ENCODE measurements at places on chromosomes 13 and 19.

DNA sequence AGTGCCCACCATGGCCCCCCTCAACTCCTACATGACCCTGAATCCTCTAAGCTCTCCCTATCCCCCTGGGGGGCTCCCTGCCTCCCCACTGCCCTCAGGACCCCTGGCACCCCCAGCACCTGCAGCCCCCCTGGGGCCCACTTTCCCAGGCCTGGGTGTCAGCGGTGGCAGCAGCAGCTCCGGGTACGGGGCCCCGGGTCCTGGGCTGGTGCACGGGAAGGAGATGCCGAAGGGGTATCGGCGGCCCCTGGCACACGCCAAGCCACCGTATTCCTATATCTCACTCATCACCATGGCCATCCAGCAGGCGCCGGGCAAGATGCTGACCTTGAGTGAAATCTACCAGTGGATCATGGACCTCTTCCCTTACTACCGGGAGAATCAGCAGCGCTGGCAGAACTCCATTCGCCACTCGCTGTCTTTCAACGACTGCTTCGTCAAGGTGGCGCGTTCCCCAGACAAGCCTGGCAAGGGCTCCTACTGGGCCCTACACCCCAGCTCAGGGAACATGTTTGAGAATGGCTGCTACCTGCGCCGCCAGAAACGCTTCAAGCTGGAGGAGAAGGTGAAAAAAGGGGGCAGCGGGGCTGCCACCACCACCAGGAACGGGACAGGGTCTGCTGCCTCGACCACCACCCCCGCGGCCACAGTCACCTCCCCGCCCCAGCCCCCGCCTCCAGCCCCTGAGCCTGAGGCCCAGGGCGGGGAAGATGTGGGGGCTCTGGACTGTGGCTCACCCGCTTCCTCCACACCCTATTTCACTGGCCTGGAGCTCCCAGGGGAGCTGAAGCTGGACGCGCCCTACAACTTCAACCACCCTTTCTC is 8.2 kb downstream of the FOXA3 start:
- no peak for DNase-seq

- no peak for DNase-seq
These were observed 239.4 kb downstream of the DCLK1 start for GRCh38 chr13:35891507-35892441.

DNA sequence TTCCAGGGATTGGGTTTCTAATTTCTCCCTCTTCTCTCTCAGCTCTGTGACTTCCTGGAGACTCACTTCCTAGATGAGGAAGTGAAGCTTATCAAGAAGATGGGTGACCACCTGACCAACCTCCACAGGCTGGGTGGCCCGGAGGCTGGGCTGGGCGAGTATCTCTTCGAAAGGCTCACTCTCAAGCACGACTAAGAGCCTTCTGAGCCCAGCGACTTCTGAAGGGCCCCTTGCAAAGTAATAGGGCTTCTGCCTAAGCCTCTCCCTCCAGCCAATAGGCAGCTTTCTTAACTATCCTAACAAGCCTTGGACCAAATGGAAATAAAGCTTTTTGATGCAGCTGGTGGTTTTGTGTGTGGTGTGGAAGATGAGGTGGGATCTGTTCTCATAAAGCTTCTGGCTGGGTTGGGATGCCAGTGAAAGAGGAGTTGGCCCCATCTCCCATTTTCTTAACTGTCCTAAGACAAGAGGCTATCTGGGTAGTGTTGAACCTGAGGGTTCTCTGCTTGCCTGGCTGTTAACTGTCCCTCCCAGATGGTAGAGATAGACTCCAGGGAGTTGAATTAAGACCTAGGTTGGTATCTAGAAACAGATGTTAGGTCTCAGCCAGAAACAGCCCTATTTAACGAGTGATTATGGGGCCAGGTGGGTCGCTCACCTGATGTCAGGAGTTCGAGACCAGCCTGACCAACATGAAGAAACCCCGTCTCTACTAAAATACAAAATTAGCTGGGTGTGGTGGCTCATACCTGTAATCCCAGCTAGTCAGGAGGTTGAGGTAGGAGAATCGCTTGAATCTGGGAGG is 1.6 kb downstream of the FTL start:
- no peak for DNase-seq

DNA sequence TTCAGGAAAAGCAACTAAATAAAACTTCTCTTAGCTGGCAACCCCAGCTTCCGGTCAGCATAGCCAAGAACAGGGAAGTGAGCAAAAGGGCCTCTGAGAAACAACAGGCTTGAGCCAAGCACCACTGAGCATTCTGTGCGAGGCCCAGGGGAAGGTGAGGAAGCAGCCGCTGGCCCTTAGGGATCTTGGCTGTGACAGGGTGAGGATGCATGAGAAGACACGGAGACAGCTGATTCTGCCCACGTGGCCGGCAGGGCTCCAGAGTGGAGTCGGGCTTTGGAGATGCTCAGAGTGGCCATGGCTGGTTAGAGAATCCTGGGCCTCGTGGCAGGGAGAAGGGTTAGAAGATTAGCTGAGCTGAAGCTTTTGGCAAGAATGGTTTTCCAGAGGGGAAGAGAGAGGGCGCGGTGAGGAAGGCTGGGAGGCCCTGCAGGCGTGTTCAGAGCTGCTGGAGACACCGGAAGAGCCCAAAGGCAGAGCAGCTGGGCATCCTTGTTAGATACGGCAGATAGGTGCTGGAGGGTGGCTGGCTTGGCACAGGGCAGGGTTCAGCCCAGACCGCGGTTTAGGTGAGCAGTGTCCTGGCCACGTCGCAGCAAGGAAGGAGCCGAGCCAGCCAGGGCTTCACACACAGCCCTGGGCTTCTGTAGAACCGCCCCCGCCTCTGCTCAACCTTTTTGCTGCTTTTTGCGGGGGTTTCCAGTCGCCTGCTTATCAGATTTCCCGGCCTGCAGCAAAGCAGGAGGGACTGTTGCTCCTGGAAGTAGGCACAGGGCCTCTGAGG is 17.3 kb downstream of the UPF1 start:
- no peak for DNase-seq

DNA sequence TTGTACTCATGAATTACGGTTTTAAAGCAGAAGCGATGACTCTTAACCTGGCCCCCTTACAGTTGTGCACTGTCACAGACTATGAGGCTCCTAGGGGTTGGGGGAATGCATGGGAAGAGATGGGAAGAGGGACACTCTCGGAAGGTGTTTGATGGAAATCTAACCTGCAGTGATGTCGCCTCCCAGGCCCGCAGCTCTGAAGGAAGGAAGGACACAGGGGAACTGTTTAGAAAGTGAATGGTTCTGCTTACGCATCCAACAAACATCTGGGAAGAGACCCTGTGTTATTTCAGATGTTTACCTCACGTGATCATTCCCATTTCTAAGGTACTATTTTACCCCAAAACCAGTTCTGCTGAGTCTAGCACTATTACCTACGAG is 48.0 kb upstream of the SLC7A9 start:
- no peak for DNase-seq

- no peak for DNase-seq
These were observed 39.3 kb upstream of the IGFL1 start for GRCh38 chr19:46189971-46190888.

DNA sequence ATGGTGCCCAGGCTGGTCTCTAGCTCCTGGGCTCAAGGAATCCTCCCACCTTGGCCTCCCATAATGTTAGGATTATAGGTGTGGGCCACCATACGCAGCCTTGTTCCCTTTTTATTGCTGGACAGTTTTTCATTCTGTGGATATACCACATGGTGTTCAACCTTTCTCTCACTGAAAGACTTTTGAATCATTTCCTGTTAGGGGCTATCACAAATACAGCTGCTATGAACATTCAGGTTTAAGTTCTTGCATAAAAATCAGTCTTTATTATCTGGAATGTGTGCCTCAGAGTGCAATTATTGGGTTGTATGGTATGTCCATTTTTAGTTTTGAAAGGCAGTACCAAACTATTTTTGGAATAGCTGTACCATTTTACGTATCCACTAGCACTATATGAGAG is 647.2 kb downstream of the LIG4 start:
- DNase-seq: no peak

DNA sequence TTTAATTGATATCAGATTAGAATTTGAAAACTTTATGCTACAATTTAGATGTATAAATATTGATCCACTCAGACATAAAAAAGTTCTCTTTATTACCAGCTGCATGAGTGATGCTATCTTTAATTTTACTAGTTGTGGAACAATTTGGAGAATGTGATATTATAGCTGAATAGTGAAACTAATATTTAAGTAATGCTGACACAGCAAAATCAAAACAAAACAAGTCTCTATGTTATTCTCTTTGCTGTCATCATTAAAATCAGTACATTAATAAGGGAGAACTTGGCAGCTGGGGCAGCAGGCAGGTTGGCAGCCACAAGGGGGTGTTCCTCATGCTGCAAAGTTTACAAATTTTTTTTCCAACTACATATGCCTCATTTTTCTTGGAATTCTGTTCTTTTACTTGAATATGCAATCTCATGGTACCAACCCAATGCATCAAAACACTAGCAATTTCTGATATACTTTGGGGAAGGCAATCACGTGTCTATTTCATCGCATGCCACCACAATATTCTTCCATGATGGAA is 585.3 kb downstream of the FGF9 start:
- no peak for DNase-seq

- no peak for DNase-seq
These were observed 1.5 kb upstream of the RAB3A start for GRCh38 chr19:18205200-18205892.

DNA sequence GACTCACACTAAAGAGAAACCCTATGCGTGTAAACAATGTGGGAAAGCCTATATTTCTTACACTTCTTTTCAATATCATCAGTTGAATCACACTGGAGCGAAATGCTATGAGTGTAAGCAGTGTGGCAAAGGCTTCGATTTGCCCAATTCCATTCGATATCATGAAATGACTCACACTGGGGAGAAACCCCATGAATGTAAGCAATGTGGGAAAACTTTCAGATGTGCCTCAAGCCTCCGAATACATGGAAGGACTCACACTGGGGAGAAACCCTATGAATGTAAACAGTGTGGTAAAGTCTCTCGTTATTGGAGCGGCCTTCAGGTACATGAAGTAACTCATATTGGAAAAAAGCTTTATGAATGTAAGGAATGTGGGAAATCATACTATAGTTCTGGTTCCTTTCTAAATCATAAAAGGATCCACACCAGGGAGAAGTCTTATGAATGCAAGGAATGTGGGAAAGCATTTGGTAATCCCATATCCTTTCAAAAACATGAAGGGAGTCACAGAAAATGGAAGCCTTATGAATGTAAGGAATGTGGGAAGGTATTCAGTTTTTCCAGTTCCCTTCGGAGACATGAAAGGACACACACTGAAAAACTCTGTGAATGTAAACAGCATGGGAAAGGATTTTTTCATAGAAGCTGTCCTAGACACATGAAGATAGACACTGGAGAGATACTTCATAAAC is 28.1 kb downstream of the ZNF20 start:
- no peak for DNase-seq

DNA sequence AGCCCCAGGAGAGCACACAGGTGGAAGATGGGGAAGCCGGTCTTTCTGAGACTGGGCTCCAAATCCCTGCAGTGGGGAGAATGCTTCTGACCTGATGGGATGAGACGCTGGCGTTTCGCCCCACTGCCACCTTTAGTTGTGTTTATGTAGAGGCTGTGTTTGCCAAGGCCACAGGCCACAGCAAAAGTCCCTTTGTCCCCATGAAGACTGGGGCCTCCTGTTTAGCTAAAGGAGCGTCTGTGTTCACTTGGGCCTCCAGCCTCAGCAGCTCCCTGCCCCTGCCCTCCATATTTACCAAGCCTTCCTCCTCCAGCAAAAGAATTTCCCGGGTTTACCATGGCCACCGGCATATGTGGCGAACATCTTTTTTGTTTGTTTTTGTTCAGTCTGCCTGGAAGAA is 10.4 kb upstream of the KLK14 start:
- DNase-seq: no peak

DNA sequence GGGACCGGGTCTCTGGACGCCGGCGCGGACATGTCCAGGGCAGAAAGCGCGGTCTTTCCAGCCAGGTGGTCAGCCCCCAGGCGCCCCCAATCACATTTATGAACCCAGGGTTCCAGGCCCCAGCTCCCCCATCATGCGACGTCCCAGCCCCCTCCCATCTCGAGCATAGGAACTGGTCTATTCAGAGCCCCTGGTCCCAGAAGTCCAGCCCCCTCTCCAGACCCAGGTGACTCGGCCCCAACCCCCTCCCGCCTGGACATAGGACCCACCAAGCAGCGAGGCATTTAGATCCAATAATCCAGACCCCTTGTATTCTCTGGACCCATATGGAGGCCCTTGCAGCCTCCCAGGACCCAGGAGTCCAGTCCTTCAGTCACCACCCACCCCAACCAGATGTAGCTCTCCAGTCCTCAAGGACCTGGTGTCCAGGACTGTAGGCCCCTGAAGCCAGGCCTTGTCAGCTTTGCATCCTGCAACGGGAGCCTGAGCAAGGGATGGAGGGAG is 501 bp downstream of the APLP1 start:
- DNase-seq: no peak

GRCh38 chr13:29903543-29903942 is 53.1 kb upstream of the UBL3 start:
- no peak for DNase-seq

DNA sequence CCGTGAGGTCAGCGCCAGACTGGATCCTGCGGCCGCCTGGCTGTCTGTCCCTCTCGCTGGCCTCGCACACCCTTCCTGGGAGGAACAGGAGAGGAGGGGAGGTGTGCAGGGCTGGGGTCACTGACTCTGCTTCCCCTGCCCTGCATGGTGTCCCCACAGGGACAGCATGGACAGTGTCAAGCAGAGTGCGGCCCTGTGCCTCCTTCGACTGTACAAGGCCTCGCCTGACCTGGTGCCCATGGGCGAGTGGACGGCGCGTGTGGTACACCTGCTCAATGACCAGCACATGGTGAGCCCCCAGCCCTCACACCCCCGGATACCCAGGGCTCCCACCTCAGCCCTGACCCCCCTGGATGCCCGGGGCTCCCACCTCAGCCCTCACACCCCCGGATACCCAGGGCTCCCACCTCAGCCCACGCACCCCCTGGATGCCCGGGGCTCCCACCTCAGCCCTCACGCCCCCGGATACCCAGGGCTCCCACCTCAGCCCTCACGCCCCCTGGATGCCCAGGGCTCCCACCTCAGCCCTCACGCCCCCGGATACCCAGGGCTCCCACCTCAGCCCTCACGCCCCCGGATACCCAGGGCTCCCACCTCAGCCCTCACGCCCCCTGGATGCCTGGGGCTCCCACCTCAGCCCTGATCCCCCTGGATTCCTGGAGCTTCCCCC is 21.2 kb downstream of the FUZ start:
- no peak for DNase-seq

DNA sequence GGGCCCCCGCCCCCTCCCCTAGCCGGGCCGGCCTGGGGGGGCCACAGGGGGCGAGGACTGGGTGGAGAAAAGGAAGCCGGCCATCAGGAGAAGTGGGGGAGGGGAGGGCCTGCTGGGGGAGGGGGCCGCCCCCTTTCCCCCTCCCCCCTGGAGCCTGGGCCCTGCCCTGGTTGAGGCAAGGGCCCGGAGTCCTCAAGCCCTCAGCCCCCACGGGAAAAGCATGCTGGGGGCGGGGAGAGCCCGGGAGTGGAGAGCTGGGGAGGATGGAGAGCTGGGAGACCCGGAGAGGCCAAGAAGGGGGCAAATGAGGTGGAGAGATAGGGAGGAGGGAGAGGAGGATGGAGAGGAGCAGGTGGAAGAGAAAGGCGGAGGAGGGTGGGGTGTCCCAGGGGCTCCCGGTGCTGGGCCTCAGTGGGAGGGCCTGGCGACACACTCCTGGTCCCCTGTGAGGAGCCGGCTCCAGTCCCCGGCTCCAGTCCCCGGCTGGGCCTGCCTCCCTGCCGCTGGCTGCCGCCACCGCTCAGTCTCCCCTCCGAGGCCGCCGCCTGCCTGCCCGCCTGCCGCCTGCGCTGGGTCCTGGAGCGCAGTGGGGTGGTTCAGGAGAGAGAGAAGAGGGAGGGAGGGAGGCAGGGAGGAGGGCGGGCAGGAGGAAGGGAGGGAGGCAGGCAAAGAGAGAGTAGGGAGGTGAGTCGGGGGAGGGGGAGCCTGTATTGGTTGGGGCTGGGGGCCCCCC is at the start of gene GRIK5:
TSS of gene GRIK5 (minus strand) at position 588 of the 733 bp plus-strand sequence. CDS start 4,436 bp downstream, outside the sequence.
- no peak for DNase-seq

All from LoVo (cell line).